RWPE2 (cell line): ENCODE measurements at places on chromosomes 3 and 15.

GRCh38 chr3:135128818-135129217 lies 333.8 kb downstream of the EPHB1 start:
- DNase-seq: no peak

- DNase-seq: no peak
Measured at GRCh38 chr3:29606416-29606815, 325.5 kb downstream of the RBMS3 start.

DNA sequence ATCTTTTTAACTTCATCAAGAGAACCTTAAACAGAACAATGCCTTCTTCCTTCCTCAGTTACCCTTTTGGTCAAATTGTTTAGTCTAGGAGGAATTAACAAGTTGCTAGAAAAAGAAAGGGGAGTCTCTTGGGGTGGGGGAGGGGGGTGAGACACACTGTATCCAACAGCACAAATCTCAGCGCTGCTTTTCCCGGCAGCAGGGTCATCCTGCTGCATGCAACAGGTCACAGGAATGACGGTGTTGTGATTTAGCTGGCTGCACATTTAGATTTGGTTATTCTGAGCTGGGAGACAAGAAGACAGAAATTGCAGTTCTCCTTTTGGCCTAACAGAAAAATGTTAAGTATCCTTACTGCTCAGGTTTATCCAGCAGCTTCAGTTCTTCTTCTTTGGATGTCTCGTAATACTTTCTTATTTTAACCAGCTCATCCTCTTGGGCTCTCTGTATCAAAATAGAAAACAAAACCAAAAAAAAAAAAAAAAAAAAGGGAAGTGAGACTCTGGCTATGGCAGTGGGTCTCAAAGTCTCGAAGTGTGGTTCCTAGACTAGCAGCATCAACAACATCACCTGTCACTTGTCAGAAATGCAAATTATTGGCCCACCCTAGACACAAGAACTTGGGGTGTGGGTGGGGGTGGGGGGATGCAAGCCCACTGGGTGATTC lies 190.5 kb downstream of the GREM1 start:
- no peak for DNase-seq

- DNase-seq: no peak
Measured at GRCh38 chr15:64883100-64883581, 28.6 kb upstream of the ANKDD1A start.
